ENCODE measurements at places on chromosomes 6 and 20.
A peak's percentile ranks its signal among the peaks of the same experiment; 100 is the strongest.

DNA sequence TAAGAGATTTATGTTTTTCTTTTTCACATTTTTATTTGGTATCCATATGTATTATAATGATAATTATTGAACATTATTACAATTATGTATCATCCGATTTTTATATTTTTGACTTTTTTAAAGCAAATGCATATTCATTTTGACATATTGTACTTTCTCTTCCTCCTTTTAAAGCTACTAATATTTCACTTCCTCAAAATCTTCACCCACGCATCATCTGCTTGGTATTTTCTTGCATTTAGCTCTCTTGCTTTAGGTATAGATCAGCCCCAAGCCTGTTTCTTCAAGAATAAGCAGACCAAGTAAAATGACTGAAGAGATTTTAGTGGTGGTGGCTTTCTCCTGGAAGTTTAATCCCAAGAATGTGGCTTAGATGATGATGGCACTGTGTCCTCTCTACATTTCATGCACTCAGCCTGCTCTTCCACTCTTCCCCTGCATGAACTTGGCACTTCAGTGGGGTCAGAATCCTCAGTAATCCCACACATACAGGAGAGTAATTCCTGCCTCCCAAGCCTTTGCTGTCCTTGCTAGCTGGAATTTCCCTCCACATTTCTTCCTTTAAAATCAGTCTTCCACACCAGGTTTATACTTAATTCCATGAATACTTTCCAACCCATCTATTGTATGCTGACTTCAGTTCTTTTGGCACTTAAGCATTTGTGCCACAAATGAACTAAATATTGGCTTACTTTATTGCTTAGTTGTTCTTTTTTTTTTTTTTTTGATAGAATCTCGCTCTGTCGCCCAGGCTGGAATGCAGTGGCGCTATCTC, 8.2 kb downstream of the NCOA7 start:
- peak; percentile 44 for DNase-seq

GRCh38 chr6:159807150-159807858, 7.2 kb downstream of the PNLDC1 start:
- no peak for DNase-seq

DNA sequence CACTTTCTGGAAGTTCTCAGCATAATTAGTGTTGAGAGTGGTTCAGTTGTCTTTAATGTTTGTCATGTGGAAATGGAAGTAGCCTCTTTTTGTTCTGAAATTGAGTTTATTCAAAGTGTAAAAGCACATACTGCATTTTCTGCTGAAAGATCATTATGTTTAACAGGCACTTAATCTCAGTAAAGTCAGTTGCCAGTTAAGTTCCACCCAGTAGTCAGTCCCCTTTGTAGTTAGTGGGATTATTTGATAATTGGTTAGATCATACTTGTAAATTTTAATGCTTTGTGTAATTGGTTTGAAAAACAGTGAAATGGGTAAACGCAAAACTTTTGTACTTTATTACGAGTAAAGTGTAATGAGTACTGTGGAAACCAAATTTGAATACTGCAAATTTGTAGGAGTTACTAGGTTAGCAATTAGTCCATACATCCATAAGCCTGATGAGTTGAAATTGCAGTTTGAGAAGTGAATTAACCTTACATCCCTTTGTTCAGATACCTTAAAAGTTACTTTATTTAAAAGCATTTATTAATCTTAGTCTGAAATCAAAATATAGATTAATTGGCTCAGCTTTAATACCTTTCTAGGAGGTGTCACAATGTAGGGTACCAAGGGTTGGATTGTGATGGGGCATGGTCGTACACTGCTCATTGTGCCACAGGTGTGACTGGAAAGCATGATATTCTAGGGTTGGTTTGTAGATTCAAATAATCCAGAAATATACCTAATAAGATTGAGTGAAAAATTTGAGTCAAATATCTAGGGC, 4.4 kb downstream of the SRSF6 start:
- no peak for DNase-seq

- DNase-seq: peak; percentile 83
Measured at GRCh38 chr20:47241345-47241781, 115.1 kb downstream of the ZMYND8 start.

- no peak for DNase-seq
Measured at GRCh38 chr20:6770786-6771100, 3.3 kb downstream of the BMP2 start.

DNA sequence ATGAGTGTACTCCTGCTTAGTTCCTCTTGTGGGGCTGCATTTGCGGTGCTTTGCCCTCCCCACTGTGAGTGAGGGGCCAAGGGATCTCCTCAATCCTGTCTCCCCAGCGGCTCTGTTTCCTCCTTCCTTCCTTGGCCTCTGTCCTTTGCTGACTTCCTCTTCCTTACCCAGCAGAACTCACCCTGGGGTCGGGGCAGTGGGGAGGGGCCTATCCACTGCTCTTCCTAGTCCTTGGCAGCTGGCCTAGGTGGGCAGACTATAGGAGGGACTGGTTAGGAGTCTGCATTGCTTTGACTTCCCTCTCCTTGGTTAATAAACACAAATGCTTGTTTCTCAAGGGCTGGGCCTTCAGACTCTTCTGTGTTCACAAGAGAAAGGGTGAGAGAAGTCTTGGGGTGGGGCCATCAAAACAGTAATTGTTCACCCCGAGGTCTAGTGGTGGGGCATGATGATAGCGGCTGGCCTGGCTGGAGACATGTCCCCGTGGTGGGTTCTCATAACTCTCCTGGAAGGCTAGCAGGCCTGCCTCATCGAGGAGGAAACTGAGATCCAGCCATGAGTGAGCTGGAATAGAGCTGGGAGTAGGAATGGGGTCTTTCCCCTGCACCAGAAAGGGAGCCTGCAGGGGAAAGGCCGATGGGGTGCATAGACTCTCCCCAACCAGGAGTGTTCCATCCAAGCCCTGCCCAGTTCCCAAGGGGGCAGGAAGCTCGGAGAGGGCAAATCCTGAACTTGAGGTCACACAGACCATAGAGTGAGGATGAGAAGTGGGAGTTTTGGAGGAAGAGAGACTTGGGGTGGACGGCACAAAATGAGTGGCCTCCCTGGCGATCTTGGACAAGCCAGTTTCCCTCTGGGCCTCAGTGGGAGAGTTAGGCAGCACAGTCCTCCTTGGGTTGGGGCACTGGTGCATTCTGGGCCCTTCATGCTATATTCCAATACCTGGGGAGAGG, 12.7 kb downstream of the FAM110A start:
- DNase-seq: no peak

- no peak for DNase-seq
Measured at GRCh38 chr6:84151669-84152068, 75.8 kb downstream of the CEP162 start.

- no peak for DNase-seq
Measured at GRCh38 chr6:37648465-37649330, 49.0 kb downstream of the MDGA1 start.

- peak; percentile 81 for DNase-seq
Measured at GRCh38 chr6:112780498-112781096, 433.5 kb downstream of the RFPL4B start.

GRCh38 chr6:113805173-113805790, 51.9 kb upstream of the MARCKS start:
- no peak for DNase-seq

- DNase-seq: no peak
Measured at GRCh38 chr6:149948011-149948410, 6.2 kb downstream of the ULBP2 start.

- peak; percentile 89 for DNase-seq
Measured at GRCh38 chr6:159084493-159085091, 39.8 kb upstream of the TAGAP start.

- no peak for DNase-seq
Measured at GRCh38 chr20:5977223-5977622, 26.8 kb downstream of the MCM8 start.

GRCh38 chr20:47027456-47027855, 132.8 kb downstream of the EYA2 start:
- no peak for DNase-seq

- DNase-seq: no peak
Measured at GRCh38 chr6:44262467-44263353, 2.6 kb downstream of the NFKBIE start.

DNA sequence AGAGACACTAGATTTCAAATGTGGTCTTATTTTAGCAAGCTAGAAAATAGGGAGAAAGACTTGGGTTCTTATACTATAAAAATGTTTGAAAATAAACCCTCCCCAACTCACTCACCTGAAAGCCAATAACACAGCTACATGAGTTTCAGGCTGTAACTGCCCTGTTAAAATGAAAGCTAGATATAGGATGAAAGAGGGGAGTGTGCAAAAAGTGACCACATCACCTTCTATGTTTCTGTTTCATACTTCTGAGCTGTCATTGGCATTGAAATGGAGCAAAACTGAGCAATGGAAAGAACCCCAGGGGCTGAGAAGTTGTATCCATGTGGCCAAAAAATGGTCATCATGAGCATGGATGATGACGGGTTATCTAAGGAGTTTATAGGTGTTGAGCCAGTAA, 148.1 kb upstream of the TENT5A start:
- DNase-seq: no peak

DNA sequence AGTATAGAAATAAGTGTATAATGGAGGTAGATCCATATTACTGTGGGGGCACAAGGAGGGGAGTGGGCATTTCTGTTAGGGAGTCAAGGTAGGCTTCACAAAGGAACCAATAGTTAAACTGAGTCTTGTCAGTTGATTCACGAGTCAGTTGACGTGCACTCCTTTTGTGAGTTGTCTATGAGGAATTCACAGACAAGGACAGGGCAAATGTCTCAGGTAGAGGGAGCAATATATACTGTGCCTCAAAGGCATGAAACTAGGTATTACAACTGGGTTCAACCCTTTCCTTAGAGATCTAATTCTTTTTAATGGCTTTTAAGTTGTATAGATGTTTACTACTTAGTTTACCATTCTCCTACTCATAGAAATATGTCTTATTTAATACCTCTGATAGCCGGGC, 11.0 kb downstream of the TMEM14C start:
- DNase-seq: no peak

DNA sequence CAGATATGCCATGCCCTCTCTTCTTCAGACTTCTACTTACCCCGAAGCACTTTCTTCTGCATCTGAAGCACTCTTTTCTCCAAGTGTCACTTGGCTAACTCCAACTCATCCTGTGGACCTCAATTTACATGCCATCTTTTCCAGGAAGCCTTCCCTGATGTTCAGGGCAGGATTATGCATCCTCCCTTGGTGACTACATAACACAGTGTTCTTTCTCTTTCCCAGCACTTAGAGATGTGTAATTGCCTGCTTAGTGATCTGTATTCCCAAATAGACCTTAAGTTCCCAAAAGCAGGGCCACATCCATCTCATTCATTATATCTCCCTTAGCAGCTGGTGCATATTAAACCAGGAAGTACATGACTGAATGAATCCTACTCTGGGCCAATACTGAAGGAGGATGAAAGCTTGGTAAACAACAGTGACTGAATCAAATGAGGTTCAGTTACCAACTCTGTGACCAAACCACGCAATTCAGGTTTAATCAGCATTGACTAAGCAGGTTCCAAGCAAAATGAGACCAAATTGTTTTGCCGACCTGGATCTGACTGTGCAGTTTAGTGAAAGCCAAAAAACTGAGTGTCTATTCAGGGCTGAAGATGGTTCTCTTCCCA, 121.4 kb upstream of the TCF21 start:
- DNase-seq: no peak

DNA sequence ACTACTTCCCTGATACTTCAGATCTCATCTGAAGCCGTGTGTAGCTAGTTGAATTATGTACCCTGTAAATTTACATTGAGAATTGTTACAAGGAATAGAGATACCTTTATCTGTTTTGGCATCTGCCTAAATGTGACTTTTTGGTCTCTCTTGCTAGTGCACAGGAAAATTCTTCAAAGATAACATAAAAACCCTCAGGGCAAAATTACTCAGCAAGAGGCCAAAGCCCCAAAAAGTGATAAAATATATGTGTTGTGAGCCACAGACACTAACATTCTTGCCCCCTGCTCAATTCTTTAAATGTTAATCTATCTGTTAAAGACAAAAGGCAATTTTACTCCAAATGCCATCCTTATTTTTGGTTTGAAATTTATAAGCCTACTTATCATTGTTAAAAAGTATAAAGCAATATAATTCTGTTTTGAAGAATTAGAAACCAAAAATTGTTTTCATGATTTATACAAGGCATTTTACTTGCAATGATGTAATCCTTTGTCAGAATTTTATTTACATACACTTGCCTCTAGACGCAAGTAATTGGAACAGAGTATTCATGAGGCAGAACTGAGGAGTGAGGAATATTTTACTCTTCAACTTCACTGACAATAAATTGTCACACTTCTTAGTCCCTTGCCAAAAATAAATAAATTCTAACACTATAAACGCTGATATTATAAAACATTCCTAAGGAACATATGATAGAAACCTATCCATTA, 186.2 kb downstream of the EPM2A start:
- DNase-seq: no peak

DNA sequence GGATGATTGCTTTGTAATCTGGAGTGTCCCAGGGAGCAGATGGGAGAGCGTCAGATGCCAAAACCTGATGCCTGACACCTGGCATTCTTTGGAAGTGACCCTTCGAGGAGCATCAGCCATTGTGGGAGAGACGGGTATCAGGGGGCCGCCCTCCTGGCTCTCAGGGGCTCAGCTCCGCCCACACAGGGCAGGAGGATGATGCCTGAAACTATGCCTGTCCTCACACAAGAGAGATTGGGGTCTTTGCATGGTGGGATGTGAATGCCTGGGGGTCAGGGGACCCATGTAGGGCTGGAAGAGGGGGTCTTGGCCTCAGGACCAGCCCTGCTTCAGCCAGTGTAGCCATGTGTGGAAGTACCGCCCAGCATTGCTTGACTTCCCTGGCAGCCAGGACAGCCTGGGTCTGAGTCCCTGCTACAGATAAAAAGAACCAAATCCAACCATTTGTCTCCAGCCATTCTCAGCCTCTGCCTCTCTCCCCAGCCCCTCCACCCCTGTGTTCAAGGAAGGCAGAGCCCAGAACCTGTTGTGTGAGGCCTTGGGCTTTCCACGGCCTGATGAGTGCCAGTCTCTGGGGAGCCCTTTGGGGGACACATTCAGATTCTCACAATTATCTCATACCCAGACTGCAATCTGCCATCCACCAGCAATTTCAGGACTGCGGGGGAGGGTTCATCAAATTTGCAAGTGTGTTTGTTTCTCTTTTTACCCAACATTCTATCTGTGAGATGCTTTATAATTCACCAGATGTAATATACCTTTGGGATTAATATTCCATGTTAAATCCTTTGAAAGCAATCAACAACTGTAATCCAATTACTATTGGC, 371.2 kb downstream of the PREX1 start:
- DNase-seq: no peak

- DNase-seq: peak; percentile 45
Measured at GRCh38 chr6:29647927-29648642, 8.8 kb upstream of the MOG start.

DNA sequence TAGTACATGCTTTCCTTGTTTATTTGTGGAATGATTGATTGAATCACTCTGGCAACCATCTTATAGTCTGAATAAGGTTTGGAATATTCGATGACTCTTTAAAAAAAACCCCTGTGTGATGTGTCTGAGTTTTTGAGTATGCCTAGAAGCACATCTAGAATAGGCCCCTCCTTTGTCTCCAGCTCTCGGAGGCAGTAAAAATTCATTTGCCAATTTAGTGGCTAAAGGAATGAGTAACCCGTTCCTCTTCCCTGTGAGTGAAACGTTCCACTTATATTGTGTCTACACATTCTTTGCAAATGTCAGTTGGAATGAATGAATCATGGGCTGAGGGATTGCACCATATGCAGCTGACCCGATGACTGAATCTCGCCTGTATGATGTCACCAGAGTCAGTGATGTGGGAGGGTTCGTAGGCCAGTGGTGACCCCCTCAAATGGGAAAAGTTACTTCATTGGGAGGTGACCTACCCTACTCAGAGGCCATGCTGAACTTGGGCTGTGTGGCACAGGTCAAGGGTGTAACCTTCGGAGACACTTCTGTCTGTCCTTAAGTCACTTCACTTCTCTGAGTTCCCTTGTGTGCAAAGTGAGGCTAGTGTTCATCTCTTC, 21.6 kb downstream of the MOCS3 start:
- DNase-seq: peak; percentile 98

GRCh38 chr6:111813677-111814310, 59.5 kb downstream of the FYN start:
- DNase-seq: no peak
